ENCODE measurements at places on chromosomes 7 and 10. TPM values are rescaled to one million over a fixed set of nuclear protein-coding genes. Genes with fewer than 3 reads are reported as not detected.

PTPN20 gene
- total RNA-seq = not detected

OR9A2 gene
- total RNA-seq = not detected

PKD2L1 gene
- 1.2 TPM for total RNA-seq

CCL24 gene
- total RNA-seq = 9.3 TPM

FGFBP3 gene
- 0.88 TPM for total RNA-seq

PCDH15 gene
- total RNA-seq = not detected

TAS2R41 gene
- total RNA-seq = not detected

HECW1 gene
- total RNA-seq = 1.1 TPM

LIPF gene
- total RNA-seq = 0.34 TPM

ZNF398 gene
- total RNA-seq = 15.0 TPM

MYL10 gene
- not detected for total RNA-seq

OR13A1 gene
- not detected for total RNA-seq

CTAGE15 gene
- total RNA-seq = not detected

POLR2J3 gene
- total RNA-seq = 19.8 TPM

KRIT1 gene
- total RNA-seq = 66.9 TPM

IL2RA gene
- total RNA-seq = not detected

CFTR gene
- total RNA-seq = not detected

LSM5 gene
- 21.6 TPM for total RNA-seq

PHKG1 gene
- 4.2 TPM for total RNA-seq

OIT3 gene
- total RNA-seq = not detected

SFRP5 gene
- total RNA-seq = not detected

INHBA gene
- 0.17 TPM for total RNA-seq

ING3 gene
- total RNA-seq = 18.3 TPM

UTF1 gene
- total RNA-seq = not detected

SPACDR gene
- total RNA-seq = 0.68 TPM

CALML5 gene
- not detected for total RNA-seq

HOXA9 gene
- total RNA-seq = 10.9 TPM
